Temporal lobe (tissue), 4 donors: ENCODE measurements at places on chromosomes 11 and 22. TPM values are rescaled to one million over a fixed set of nuclear protein-coding genes. Genes with fewer than 3 reads are reported as not detected.

SYT13 gene
- total RNA-seq, result 130 TPM

OR10A5 gene
- not detected for total RNA-seq

CTSD gene
- 36.9 TPM for total RNA-seq

CXCR5 gene
- not detected for total RNA-seq
